ENCODE measurements at places on chromosomes 4 and X. TPM values are rescaled to one million over a fixed set of nuclear protein-coding genes. Genes with fewer than 3 reads are reported as not detected.

FDCSP gene
- total RNA-seq = not detected

ARMCX2 gene
- total RNA-seq = 20.9 TPM

SLC2A9 gene
- 1.2 TPM for total RNA-seq

GSX2 gene
- not detected for total RNA-seq

TASL gene
- total RNA-seq = 4.3 TPM

ARHGEF6 gene
- total RNA-seq = 59.5 TPM

RHOXF2B gene
- total RNA-seq = not detected

EDA2R gene
- total RNA-seq = 1.9 TPM

GPR82 gene
- total RNA-seq = not detected

DNA sequence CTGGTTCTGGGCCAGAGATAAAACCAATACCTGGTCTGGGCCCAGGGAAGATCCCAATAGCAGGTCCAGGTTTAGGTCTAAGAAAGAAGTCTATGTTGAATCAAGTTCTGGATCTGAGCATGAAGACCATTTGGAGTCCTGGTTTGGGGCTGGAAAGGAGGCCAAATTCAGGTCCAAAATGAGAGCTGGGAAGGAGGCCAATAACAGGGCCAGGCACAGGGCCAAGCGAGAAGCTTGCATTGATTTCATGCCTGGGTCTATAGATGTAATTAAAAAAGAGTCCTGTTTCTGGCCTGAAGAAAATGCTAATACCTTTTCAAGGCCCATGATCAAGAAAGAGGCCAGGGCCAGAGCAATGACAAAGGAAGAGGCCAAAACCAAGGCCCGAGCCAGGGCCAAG lies 3.4 kb downstream of the GPRASP1 start:
- no peak for DNase-seq

GRCh38 chr4:34148322-34148908 lies 2095.9 kb downstream of the ARAP2 start:
- DNase-seq = no peak

DNA sequence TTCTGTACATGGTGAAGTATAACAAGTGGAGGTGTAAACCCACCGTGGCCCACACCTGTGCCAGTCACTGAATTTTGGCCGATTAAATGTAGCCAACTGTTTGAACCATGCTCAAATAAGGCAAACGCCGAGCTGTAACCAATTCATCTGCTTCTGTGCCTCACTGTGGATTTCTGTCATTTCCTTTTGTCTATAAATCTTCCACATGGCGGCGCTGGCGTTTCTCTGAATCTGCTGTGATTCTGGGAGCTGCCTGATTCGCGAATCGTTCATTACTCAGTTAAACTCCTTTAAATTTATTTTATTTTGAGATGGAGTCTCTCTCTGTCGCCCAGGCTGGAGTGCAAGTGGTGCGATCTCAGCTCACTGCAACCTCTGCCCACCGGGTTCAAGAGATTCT lies 19.2 kb downstream of the SUPT20HL2 start:
- no peak for DNase-seq

GRCh38 chrX:122625239-122625638 lies 558.8 kb upstream of the GRIA3 start:
- no peak for DNase-seq

- DNase-seq = no peak
Observed at GRCh38 chr4:73308286-73308685, 49.7 kb upstream of the ANKRD17 start.

DNA sequence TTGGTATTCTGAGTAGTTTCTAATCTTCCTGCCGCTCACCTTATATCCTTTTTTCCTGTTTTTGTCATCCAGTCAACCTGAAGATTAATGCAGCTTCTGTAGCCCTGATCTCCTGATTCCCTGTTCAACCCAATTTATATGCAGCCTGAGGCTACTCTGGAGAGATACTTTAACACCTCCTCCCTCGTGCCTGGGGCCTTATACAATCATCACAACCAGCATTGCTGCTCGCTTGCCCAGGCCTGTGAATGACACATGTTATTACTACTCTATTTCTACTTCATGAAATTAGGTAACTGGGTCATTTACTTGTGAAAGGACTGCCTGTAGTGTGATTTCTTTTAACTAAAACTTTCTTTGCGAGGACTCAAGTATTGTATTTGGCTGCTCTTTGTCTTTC lies 33.7 kb upstream of the WDR17 start:
- DNase-seq = no peak

GRCh38 chr4:35793045-35793722 lies 451.1 kb downstream of the ARAP2 start:
- DNase-seq = no peak

GRCh38 chrX:13669246-13669737 lies 16.4 kb downstream of the TCEANC start:
- peak; percentile 72 for DNase-seq

DNA sequence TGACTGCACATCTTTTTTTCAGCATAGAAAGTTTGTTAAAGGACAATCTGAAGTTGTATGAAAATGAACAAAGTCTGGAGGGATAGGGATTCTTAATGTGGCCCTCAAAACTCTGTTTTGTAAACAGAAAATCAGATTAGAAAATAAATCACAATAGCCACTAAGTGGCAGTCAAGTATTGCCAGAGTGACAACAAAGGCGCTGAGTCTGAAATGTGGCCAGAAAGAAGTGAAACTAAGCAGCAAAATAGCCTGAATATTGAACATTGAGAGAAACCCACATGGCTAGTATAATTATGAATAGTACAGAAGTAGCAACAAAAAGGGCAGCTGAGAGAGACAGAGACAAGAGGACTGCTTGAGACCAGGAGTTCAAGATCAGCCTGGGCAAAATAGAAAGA lies 81.1 kb upstream of the CT45A1 start:
- no peak for DNase-seq

GRCh38 chr4:148311526-148311925 lies 130.7 kb downstream of the NR3C2 start:
- DNase-seq = no peak

DNA sequence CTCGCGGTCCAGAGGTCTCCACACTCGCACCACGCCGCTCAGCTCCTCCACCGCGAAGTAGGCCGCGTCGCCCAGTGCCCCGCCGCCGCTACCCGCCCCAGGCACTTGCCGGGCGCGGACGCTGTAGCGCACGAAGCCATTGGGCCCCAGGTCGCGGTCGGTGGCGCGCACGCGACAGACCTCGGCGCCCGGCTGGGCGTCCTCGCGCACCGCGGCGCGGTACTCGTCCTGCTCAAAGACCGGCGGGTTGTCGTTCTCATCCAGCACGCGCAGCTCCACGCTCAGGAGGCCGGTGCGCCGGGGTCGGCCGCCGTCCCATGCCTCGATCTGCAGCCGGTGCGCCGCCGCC lies 1.4 kb downstream of the DCHS2 start:
- DNase-seq = no peak

DNA sequence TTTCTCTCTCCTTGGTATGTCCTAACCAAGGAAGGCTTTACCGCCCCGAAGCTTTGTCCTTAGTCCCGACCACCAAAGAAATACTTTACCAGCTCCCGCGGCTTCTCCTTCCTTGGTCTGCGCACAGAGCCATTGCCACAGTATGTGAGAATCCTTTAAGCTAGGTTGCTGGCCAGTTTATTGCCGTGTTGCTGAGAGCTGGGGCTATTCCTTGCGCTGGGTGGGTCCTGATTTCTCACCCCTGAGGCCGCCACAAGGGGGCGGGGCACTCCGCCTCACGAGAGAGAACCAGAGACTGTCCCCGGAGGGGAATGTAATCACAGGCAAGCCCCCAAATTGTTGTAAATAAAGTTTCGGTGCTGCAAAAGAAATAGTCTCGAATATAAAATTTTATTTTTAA lies 331.0 kb upstream of the PCDH10 start:
- DNase-seq = no peak

DNA sequence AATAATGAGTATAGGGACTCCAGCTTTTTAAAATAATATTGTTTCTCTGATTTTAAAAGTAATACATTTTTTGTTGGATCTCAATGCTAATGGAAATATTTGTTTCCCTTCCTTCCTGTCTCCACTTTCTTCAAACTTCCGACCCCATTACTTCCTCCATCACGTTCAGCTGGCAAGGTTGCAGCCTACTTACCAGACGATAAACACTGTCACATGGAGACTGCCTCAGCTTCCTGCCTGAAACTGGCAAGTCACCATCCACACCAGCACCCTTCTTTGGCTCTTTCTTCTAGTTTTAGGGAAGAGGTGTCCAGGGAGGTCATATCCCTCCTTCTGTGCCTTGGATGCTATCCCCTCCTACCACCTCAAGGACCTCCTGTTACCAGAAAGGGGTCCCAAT lies 3.4 kb upstream of the INTU start:
- DNase-seq = no peak

GRCh38 chrX:69603566-69604194 lies 12.2 kb upstream of the EDA start:
- no peak for DNase-seq

GRCh38 chr4:119861731-119862130 lies 204.9 kb downstream of the MAD2L1 start:
- no peak for DNase-seq

All from activated naive CD4-positive, alpha-beta T cell treated with anti-CD3 and anti-CD28 coated beads, Interleukin-2, amount 50 U/mL, for 72 hours (primary cell).